ENCODE measurements at places on chromosomes 12 and 14.

DNA sequence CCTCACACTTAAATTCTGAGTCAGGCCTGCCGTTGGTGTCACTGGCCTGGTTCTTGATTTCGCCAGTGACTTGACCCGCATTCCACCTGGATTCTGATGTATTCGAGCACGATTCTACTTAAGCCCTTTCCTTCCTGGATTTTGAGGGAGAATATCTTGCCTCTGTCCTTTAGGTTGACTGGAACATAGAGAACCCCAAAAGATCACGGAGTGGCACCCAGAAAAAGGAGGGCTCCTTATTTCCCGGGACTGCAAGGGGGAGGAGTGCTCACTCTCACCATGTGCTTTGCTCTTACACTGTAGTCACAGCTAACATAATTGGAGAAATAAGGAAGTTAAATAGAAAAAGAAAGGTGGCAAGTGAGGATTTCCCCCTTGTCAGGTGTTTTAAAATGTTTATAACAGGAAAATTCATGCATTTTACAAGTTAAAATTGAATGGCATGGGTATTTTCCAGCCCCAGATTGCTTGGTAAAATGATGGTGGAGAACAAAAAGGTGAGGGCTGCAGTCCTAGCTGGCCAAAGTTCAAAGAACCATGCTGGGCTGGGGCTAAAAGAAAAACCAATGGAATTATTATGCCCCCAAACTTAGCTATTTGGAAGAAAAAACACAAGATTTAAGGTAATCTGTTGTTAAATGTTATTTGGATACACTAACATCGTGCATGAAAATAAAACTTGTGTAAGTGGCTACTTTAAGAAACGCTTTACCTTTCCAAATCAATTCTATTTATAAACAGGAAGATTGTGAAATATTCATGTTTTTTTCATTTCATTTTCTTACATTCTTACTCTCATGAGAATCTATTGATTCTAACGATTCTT, 8.9 kb downstream of the FOXA1 start:
- no peak for DNase-seq

DNA sequence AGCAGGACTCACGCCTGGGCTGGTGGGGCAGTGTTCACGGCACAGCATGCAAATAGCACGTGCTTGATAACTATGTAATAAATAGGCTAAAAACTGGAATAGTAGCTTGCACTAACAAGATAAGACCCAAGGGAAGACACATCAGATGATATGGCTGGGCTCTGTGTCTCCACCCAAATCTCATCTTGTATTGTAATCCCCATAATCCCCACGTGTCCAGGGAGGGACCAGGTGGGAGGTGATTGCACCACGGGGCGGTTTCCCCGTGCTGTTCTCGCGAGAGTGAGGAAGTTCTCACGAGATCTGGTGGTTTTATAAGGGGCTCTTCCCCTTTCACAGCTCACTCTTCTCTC, 46.9 kb downstream of the RIMBP2 start:
- DNase-seq: no peak

GRCh38 chr12:80814453-80814852, 97.7 kb downstream of the MYF5 start:
- no peak for DNase-seq

DNA sequence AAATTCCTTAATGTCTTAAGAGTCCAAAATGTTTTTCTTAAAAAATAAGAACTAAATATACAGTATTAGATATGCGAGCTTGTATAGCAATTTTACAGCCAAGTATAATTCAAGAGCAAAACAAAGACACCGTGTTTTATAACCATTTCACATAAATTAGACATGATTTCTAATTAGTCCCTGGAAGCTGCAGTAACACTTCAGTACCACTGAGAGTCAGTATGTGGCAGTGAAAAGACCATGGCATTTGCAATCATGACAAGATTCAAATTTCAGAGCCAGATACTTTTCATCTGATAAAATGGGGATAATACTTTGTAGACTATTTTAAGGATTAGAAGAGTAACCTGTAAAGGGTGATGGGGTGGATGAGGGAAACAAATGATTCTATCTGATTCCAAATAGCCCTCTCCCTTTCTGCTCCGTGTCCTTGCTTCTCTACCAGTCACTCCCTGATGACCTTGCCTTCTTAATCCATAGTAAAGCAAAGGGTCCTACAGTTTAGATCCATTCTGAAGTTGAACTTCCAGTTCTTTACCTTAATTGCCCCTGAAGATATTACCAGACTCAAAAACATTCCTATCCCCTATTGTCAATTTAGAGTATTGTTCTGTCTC, 145.4 kb upstream of the ABCD2 start:
- DNase-seq: no peak

GRCh38 chr12:90017316-90017715, 308.7 kb upstream of the ATP2B1 start:
- no peak for DNase-seq

- no peak for DNase-seq
Measured at GRCh38 chr12:50132505-50133135, 20.6 kb downstream of the COX14 start.

- no peak for DNase-seq
Measured at GRCh38 chr14:32494609-32495434, 165.7 kb downstream of the AKAP6 start.

GRCh38 chr12:11879306-11879705, 191.4 kb upstream of the BCL2L14 start:
- no peak for DNase-seq

DNA sequence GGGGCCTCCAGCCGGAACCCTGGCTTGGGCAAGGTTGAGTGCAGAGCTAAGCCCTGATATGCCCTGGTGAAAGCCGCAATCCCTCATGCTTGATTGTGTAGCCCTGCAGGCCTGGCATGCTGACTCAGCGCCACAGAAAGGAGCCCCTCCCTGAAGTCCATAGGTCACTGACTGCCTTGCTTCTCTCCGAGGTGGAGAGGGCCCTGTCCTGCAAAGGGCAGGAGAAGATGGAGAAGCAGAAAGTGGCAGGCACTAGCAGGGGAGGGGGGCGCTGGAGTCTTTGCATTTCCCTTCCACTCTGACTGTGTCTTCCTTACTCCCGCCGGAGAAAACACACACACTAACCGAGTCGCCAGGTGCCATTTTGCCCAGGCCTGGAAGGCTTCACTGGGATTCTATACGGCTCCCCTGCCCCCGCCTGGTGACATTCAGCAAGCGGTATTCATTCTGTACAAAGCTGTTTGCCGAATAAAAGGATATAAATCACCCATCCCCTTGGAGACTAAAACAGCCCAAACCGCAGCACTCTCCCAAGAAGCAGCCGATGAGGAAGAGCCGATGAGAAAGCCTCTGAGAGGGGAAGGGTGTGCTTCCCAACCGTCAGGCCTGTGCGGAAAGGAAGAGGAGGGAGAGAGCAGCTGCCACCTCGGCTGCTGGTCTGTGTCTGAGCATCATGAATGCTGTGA, 69.8 kb downstream of the SLC6A12 start:
- DNase-seq: no peak

DNA sequence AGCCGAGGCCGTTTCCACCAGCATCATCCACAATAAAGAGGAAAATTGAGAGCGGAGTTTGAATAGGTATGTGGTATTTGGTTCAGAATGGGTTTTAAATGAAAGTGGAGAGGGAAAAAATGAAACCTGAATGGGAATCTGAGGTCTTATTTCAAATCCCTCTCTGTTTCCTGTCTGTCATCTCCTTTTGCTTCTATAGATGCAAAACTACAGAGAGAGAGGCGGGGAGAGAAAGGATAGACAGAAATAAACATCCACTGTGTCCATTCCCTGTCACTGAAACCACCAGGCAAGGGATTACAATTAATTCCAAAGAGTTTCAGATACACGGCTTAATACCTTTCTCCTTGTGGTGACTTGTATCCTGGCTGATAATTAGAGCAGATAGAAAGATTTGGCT, 102.3 kb downstream of the DAD1 start:
- DNase-seq: no peak

- no peak for DNase-seq
Measured at GRCh38 chr12:24697769-24698168, 251.1 kb downstream of the BCAT1 start.

DNA sequence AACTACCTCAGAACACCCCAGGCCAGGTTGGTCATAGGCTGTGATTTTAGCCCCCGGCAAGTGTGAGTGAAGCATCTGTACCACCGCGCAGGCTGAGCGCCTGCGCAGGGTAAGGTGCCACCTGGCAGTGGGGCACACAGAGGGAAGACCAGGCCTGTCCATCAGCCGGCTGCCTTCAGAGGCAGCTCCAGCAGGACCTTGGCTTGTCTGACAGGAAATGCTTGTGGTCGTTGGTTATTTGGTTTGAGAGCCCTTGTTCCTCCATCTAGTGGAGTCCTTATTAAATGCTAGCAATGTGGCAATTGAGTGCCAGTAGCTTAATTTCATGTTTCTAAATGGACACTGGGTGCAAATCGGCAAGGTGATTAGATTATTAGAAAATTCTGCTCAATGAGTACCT, 27.5 kb downstream of the SLC25A29 start:
- DNase-seq: no peak

GRCh38 chr12:66144791-66145754, 14.5 kb upstream of the LLPH start:
- no peak for DNase-seq

- no peak for DNase-seq
Measured at GRCh38 chr12:52268212-52268611, 6.2 kb upstream of the KRT86 start.

DNA sequence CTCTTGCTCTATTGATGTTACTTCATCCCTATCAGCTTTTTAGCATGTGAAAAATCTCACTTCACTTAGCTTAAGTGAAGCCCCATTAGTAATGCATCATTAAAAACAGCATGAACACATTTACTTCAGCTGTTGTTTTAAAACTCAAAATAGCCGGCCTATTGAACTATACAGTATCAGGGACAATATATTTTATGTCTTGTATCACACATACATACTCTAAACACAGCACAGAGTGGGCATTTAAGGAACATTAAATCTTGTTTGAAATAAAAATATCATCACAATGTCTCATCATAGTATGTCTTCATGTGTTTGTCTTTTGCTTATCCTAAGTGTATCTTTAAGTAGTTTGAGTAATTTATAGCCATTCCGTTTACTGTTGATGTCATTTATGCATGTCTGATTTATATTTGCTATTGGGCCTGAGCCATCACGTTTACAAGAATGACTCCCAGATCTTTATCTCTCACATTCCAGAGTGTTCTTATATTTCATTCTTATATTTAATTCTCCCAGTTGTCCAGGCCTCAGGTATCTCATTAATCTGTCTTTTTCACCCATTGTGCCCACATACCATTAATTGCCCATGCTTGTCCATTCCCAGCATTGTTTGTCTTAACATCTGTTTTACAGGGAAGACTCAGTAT, 57.5 kb downstream of the ARHGAP5 start:
- no peak for DNase-seq

DNA sequence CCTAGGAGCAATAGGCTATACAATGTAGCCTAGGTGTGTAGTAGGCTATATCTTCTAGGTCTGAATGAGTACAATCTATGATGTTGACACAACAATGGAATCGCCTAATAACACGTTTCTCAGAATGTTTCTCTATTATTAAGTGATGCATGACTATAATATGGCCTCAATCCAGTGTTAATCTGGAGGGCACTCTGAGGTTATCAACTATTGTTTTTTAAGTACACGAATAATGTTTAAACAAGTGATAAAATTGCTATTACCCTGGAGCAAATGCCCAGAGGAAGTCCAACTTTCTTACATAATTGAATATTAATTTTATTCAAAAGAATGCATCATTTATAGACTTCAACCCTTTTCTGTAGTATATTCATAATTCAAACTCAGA, 16.4 kb upstream of the CNIH1 start:
- DNase-seq: no peak

- peak; percentile 5 for DNase-seq
Measured at GRCh38 chr14:91509083-91509877, 830 bp downstream of the PPP4R3A start.

DNA sequence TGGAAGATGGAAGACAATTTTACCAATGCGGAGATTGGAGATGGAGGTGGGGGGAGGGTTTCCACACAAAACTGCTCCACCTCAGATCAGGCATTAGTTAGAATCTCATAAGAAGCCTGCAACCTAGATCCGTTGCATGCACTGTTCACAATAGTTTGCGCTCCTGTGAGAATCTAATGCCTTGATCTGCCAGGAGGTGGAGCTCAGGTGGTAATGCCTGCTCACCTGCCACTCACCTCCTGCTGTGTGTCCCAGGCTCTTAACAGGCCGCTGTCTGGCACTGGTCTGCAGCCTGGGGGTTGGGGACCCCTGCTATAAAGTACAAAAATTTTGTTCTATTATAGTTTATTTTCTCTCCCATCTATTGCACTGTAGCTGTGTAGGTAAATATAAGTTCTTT, 84.9 kb upstream of the FOXG1 start:
- DNase-seq: no peak

DNA sequence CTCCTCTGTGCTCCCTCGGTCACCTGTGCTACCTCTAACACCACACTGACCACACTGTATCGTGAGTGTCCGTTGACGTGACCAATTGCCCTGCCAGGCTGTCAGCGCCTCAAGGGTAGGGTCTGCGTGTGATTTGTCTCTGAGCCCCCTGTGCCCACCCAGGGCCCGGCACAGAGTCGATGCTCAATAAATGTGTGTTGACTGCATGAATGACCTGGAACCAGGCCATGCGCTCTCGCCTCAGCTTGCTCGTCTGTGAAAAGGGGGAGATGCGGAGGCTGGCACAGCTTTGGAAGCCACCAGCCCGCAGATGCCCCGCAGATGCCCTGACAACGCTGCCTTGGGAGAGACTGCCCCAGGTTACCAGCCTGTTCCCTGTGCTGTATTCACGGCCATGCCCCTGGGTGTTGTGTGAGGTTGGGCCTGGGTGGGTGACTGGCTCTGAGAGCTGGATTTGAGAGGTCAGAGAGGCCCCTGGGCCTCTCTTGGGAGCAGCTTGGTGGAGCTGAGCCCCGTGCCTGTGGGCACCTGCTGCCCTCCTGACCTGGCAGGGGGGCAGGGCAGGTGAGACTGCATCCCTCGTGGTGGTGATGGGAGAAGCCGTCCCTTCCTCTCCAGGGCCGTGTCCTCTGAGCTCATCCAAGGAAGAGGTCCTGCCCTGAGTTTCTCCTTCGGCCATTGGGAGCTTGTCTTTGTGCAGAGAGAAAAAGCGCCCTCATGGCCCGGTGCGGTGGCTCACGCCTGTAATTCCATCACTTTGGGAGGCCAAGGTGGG, 43.2 kb downstream of the CYP46A1 start:
- no peak for DNase-seq

- no peak for DNase-seq
Measured at GRCh38 chr12:64412459-64412858, 8.3 kb downstream of the XPOT start.

DNA sequence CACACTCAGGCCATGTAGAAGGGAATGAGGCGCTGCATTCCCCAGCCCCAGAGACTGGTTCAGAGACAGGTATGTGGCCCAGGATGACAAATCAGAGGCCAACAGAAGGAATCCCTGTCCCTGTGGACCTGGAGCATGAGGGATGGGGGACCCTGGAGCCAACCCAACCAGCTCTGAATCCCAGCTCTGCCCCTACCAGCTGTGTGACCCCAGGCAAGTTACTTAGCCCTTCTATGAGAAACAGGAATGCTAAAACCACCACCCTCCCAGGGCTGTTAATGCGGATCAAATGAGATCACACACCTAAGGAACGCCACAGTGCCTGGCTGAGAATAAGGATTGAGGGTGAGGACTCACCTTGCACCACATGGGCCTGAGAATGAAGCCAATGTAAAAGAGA, 15.6 kb downstream of the ITPK1 start:
- no peak for DNase-seq

- no peak for DNase-seq
Measured at GRCh38 chr14:59328454-59328853, 136.7 kb downstream of the GPR135 start.

GRCh38 chr14:90521084-90521929, 124.5 kb downstream of the CALM1 start:
- DNase-seq: no peak
